Astrocyte (in vitro differentiated cells and primary cell): ENCODE measurements at places on chromosomes 4 and X. TPM values are rescaled to one million over a fixed set of nuclear protein-coding genes. Genes with fewer than 3 reads are reported as not detected.
A peak's percentile ranks its signal among the peaks of the same experiment; 100 is the strongest.

- peak; percentile 6 for DNase-seq
Measured at GRCh38 chr4:92303621-92304027, at the start of gene GRID2. Gene GRID2, plus strand, starts transcription at chr4:92303966.

DNA sequence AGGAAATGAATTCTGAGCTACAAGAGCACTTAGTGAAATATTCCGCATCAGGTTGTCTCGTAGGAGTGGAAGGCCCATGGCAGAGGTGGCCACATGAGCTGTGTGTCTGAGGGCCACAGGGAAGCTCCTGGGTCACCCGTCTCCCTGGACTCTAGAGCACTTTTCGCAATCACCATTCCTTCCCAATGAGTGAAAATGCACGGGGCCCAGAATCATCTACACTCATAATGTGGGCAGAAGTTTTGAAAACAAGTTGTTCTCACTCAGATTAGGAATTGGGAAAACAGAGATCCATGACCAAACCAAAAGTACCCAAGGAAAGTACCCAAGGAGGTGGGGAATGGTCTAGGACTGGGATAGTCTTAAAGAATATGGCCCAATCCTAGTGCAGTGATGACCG, 94.4 kb downstream of the SCD5 start:
- DNase-seq = no peak

GRCh38 chr4:107183155-107183774, 147.2 kb upstream of the DKK2 start:
- peak; percentile 51 for DNase-seq

GRCh38 chr4:7006411-7006810, 36.8 kb upstream of the TADA2B start:
- no peak for DNase-seq

DNA sequence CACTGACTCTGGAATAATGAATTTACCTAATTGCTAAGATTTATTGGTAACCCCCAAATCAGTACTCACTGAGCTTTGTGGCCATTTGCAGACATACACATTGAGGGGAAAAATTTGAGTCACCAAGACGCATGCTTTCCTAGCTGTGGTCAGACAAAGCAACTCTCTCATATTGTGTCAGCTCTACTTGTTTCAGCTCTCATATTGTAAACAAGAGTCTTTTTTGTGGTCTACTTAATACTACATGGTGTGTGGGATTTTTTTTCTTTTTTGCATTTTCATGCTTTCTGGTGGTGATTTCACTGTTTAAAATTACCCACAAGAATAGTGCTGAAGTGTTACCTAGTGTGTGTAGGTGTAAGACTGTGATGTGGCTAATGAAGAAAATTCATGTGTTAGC, 428.2 kb upstream of the GALNT7 start:
- peak; percentile 8 for DNase-seq

GRCh38 chr4:153919667-153920066, 130.8 kb upstream of the SFRP2 start:
- DNase-seq = no peak

The CXorf38 gene
- total RNA-seq = 12.8 and 12.9 TPM in 2 replicates

The ASB12 gene
- total RNA-seq = 0.16 TPM in 1 of 2 replicates, not detected in the other

DNA sequence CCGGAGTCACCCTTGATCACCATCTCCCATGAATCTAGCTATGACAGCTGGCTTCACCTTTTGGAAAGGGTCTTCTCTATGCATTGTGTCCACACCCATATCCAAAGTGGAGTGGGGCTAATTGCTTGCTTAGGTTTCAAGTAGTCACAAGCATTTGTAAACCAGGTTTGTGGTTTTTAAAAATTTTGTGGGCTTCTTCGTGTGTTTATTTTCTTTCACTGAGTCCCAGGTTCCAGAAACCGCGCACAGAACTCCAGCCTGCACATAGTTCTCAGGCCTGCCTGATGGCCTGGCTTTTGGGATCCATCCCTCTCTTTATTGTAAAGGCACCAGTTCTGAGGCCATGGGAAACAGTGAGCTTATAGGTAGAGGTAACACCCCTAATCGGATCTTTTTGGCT, 70.2 kb upstream of the TLR3 start:
- peak; percentile 40 for DNase-seq

DNA sequence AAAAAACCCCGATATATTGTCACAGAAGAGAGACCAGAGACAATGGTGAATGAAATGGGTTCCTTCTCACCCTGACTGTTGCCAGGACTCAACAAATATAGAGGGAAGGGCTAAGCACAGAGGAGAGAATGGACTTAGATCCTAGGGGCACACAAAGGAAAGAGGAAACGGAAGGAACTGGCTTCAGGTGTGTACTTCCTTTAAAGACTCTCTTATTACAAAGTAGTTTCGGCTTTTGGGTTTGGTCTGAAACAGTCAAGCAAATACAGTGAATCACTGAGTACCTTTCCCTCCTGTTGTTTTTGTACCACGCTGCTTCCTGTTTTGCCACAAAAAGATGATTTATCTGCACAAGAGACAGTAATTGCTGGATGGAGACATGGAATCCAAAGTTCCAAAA, 46.1 kb upstream of the S100G start:
- no peak for DNase-seq

GRCh38 chr4:130074096-130074495, 978.1 kb downstream of the C4orf33 start:
- DNase-seq = no peak

- no peak for DNase-seq
Measured at GRCh38 chr4:6869944-6870343, 39.7 kb upstream of the TBC1D14 start.

DNA sequence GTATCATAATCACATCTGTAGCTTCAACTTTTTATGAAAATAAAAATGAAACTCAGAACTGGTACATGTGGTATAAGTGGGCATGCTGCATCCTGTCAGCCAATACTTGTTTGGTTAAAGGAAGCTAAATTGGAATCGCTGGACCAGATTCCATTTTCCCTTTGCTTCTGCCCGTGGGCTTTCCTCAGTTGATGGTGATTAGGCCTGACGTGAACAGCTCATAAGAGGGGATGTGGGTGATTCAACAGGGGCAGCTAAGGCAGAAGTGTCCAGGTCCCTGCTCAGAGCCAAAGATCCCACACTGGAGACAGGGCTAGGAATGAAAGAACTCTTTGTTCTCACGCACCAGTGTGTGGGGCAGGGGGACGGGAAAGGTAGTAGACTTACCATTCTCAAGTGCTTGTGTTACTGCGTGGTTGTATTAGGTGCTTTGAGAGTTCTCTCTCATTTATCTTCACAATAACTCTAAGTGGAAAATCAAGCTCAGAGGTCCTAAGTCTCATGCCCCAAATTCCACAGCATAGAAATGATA, 63.2 kb upstream of the GUCY1A1 start:
- DNase-seq = peak; percentile 85

The GPM6B gene
- total RNA-seq = 21.5 and 22.4 TPM in 2 replicates

The RIPPLY1 gene
- total RNA-seq = not detected in 2 replicates

The KIAA1210 gene
- not detected in 2 replicates for total RNA-seq

The BST1 gene
- 19.5 and 24.5 TPM in 2 replicates for total RNA-seq

GRCh38 chr4:43348591-43348990, 456.1 kb downstream of the GRXCR1 start:
- DNase-seq = no peak

GRCh38 chr4:160562661-160563060, 1459.8 kb downstream of the RAPGEF2 start:
- DNase-seq = no peak

- no peak for DNase-seq
Measured at GRCh38 chr4:182206916-182207315, 36.3 kb upstream of the TENM3 start.

- DNase-seq = no peak
Measured at GRCh38 chr4:5547651-5548249, 160.6 kb downstream of the EVC2 start.

The CCNA2 gene
- total RNA-seq = 4.4 and 6.2 TPM in 2 replicates

GRCh38 chr4:180052629-180053028, 2190.6 kb upstream of the TENM3 start:
- no peak for DNase-seq

DNA sequence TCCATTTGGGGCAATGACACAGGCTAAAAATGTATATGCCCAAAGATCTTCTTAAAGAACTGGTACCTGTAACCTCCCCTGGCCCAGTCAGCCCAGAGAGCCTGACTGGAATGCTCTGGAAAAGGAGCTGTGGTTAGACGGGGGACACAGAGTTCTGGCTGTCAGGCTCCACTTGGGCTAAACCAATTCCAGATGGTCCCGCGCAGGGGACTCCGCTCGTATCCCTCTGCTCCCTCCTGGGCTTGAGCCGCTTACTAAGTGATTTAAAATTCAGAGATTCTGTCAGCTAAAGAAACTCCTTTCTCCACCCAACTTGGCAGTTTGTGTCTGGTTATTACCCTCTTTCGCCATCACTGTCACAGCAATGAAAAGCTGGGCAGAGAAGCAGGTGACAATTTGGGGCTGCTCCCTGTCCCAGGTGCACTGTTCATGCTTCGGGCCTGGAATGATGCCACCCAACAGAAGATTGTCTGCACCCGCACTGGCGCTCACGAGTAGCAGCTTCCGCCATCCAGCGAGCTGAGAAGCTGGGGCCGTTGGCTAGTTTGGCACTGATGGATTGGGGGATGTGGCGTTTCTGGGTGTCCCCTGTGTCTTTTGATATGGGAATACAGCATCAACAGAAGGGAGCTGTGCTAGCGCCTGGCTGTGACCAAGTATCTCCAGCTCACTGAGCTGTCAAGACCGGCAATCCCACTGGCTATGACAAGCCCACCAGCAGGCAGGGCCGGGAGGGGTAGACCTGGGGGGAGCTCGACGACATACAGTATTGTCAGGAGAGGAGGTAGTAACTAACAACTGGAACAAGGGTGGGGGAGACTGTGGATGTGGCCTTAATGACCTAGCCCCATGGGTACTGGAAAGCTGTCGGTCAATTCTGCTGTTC, 6.7 kb upstream of the IRAK1 start:
- DNase-seq = no peak

GRCh38 chrX:45424326-45424725, 223.7 kb upstream of the DIPK2B start:
- DNase-seq = no peak

GRCh38 chr4:101347267-101347556, at the start of gene PPP3CA:
Gene PPP3CA, minus strand, starts transcription at chr4:101347526.
- DNase-seq = no peak

DNA sequence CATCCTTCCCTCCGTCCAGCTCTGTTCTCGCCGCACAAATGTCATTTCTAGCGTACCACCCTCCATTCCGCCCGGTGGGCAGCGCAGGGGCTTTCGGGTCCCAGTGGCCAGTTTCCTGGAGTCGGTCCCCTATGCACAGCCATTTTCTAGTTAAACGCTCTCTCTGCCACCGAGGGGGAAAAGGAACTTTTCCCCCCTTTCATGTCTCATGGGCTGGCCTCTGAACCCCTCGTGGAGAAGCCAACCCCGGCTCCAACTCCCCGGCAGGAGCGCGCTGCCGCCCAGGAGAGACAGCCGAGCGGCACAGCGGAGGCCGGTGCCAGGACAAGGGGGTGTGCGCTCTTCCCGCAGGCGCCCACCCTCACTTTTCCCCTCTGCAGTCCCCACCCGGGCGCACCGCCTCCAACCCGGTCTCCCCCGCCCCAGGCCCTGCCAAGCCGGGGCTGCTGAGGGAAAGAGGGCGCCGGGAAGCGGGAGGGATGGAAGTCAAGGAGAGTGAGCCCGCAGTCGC, 662 bp downstream of the APBB2 start:
- DNase-seq = no peak

DNA sequence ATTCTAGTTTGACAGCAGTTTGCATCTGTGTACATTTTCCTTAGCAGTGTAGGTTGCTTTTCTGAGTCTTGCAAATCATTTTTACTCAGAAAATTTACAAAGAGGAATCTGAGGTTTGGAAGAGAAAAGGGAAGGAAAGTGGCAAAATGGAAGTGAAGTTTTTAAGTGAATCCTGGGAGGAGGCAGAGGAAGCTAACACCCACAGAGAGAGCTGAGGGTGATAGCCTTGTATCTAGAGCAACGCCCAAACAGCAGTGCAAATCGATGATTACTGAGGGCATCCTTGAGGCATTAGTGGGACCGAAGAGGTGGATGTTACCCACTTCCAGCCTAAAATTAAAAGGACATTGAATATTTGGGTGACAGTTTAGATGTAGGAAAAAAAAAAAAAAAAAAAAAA, 31.8 kb downstream of the KLF3 start:
- DNase-seq = no peak

GRCh38 chrX:18620349-18620748, 51.6 kb downstream of the RS1 start:
- no peak for DNase-seq

The CFAP299 gene
- total RNA-seq = not detected in 2 replicates

The PRDM5 gene
- total RNA-seq = 5.3 and 6.5 TPM in 2 replicates

DNA sequence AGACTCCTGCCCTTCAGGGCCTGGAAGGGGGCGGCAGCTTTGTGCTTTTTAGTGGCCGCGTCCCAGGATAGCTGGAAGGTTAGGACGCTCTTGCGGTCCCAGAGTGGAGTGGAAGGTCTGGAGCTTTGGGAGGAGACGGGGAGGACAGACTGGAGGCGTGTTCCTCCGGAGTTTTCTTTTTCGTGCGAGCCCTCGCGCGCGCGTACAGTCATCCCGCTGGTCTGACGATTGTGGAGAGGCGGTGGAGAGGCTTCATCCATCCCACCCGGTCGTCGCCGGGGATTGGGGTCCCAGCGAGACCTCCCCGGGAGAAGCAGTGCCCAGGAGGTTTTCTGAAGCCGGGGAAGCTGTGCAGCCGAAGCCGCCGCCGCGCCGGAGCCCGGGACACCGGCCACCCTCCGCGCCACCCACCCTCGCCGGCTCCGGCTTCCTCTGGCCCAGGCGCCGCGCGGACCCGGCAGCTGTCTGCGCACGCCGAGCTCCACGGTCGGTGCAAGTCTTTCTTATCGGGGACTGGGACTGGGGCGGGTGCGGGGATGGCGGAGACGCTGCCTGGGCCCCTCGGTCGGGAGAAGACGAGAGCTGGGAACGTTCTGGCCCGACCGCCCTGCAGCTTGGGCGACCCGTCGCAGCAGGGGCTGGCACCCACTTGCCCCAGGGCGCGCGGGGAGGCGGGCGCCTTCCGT, at the start of gene EDNRA:
TSS of gene EDNRA (plus strand) at position 207 of the 686 bp plus-strand sequence. CDS start 4,585 bp downstream, outside the sequence.
- peak; percentile 61 for DNase-seq

- DNase-seq = peak; percentile 77
Measured at GRCh38 chrX:12441381-12442128, 303.3 kb downstream of the FRMPD4 start.
